ENCODE measurements at places on chromosomes 5 and 9.

DNA sequence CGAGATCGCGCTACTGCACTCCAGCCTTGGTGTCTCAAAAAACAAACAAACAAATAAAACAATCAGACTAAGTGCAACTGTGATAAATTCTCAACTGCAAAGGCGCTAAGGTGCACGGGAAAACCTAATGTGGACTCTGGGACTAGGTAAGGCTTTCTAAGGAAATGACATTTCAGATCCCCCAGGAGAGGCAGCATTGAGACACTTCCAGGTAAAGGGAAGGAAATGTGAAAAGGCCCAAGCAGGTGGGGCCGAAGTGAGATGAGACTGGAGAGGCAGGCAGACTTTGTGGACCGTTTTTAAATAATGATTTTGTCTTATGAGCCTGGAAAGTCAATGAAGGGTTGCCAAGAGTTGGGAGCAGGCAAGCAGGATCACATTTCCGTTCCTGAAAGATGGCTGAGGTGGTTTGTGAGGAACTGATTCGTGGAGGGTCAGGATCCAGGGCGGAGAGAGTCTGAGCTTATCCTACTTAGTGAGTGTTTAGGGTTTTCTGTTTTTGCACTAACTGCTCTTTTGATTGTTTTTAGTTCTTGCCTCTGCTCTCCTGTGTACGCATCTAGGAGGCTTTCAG lies 2.0 kb upstream of the APBA1 start:
- no peak for DNase-seq

DNA sequence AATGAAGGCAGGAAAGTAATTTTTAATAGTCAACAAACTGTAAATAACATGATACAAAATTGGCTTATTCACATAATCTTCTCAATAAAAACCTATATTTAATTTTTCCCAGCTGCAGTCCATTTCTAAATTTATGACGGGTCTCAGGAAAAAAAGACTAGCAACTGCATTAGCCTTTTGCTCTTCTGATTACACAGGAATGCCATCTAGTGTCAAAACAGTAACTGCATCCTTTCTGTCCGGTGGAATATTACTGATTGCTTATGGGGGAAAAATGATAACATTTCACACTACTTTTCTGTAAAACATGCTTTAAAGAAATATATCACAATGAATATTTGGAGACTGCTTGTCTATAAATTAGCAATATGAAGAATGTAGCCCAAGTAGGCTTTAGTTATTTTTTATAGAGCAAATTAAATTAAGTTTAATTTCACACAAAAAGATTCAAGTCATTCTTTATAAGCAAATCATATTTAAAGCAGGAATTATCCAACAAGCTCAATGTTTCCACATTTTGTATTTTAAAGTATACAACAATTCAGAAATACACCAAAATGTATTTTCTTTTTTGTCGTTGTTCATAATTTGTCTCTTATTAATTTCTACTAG lies 534.7 kb downstream of the CDH10 start:
- DNase-seq, result peak; percentile 17

GRCh38 chr9:34998266-34998665 lies 8.7 kb downstream of the DNAJB5 start:
- DNase-seq, result no peak

- peak; percentile 61 for DNase-seq
Measured at GRCh38 chr5:132437604-132438266, 52.8 kb downstream of the IRF1 start.

DNA sequence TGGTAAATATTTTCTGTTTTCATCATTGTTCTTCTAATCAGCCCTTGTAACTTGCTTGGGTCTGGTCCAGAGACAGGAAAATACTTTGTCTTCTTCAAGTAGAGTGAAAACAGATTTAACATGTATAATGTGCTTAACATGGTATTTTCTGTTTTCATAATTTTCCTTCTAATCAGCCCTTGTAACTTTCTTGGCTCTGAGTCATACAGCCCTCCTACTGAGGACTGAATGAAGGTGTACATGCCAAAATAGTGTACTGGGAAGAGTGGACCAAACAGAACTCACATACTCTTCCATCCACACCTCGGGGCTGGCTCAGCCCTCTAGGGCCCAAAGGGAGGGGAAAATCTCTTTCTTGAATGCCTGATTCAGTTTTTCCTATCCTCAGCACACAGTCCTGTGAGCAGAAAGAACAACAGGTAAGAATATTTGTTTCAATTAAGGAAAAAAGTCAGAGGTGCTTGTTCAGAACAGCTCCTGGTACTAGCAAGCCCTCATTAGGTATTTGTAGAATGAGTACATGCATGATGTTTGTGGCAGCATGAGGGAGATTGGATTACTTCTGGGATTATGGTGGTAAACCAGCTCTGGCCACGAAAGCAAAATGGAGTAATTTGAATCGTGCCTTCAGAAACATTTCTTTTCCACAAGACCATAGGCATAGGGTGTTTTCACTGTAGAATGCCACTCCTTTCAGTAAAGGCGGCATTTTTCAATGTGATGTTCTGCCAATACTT lies 24.2 kb upstream of the MACIR start:
- no peak for DNase-seq

DNA sequence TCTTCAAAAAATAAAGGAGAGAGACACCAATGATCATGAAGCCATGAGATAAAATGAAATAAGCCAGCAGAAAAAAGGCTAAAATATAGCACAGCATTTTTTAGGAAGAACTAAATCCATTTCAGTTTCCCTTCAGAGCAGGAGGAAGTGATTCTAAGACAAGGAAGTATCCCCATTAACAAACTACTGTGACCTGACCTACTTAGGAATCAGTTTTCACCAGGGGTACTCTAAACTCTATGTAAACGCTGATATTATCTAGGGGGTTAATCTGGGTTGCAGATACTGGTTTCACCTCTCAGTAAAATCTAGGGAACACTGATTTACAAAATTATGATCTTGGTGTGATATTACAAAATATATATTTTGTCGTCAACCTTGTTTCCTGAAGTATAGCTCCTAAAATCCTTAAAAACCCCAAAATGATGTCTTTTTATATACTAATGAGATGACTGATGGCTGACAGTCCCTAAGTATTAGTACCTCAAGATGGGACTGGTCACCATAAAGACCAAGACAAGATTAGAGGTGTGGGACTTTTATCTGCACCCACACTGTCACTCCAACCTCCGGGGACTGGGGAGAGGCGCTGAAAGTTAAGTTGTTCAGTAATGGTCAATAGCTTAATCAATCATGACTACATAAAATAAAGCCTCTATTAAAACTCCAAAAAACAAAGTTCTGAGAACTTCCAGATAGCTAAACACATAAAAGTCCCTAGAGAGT lies 2.9 kb upstream of the FNBP1 start:
- no peak for DNase-seq

DNA sequence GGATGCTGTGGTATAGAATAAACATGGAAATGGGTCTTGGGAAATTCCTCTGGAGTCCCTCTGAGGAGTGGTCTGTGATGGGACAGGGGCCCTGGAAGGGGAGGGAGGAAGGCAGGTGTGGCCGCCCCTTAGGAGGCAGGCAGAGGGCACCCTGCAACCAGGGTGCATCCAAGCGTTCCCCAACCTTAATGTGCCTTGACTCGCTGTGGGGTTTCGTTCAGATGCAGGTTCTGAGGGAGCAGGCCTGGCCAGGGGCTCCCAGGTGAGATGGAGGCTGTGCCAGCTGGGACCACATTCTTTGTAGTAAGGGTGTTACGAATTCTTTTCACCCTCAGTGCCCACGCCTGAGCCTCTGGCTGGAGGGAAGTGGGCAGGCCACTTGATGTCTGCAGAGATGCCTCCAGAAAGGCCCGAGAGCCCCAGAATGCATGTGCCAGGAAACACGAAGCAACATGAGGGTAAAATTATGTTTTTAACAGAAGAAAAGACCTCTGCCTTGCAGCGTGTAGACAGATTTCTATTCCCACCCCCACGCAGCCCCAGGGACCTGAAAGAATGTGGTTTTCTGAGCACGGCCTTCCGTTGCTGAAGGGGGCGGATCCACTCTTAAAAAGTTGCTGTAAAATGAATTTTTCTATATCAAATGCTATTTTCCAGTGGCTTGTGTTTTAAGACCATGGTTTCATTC lies 150.4 kb upstream of the IER5L start:
- DNase-seq, result no peak

DNA sequence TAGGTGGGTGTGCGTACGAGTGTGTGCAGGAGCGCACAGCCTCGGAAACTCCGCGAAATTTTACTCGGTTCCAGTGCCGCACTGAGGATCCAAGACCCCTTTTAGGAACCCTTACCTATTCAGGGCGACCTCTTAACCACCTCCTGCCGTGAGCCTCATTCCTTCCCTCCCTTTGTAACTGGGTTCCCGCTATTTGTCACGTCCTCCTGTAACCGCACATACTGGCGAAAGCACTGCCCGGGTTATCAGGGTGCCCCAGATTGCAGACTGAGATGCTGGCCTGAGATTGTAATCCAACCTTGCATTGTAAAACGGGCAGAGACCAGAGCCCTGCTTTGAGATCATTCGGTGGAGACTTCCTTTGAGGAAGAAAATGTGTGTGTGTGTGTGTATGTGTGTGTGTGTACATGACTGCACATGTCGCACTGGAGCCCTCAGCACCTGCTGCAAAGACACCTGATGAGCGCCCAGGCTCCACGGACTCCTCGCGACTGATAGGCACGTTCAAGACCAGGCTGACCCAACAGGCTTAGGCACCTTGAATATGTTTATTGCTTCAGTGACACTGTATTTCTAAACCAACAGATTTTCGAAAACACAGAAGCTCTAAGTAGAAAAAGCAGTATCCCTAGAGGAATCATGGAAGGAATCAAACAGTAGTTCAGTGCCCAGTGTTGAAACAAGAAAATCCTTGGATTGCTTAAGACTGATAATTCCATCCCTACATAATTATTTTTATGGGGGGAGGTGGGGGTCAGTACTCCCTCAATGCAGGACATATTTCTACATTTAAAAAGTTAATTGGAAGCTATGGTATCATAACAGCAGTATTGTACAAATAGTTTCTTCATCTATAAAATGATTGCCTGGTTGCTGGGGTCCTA lies 86.5 kb upstream of the TNFAIP8 start:
- no peak for DNase-seq

DNA sequence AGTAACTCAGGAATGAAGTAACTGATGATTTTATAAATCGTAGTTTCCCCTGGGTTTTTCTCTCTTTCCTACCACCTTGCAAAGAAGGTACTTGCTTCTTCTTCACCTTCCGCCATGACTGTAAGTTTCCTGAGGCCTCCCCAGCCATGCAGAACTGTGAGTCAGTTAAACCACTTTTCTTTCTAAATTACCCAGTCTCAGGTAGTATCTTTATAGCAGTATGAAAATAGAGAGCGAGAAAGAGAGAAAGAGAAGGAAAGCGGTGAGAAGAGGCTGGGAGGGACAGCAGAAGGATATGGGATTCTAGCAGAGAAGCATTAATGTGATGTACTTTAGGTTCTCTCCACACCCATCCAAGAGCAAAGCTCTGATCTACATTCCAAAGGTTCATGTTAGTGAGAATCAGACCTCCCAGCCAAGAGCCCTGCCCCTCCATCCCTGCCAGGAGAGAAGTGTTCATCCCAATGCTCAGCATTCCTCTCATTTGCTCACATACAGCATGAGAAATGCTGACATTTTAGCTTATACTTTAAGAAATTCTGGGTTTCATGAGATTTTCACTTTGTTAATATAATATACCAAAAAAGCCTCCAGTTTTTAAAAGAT lies 185.0 kb upstream of the PTGER4 start:
- DNase-seq, result no peak

- no peak for DNase-seq
Measured at GRCh38 chr9:78666818-78667414, 370.0 kb downstream of the PSAT1 start.
